CD8-positive, alpha-beta memory T cell (primary cell): ENCODE measurements at places on chromosomes 12 and 14.

DNA sequence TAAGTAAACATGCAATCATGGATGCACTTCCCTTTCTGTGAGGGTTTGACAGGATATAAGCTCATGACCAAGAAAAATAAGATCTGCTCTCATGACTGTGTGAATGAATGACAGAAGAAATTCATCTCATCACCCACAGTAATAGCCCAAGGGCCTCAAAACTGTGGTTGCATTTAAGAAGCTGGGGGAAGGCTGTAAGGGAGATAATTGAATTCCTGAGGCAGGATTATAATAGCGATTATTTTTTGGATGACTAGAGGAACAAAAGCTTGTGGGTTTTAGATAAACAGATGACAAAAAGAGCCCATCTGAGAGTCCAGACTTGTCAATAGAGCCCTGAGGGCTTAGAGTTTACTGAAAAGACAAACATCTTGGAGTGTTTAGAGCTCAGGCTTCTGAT lies 161.2 kb downstream of the NTF3 start:
- no peak for DNase-seq

GRCh38 chr12:95177201-95177768 lies 40.0 kb downstream of the FGD6 start:
- DNase-seq = no peak

GRCh38 chr14:51616724-51617409 lies 34.8 kb upstream of the FRMD6 start:
- DNase-seq = no peak

DNA sequence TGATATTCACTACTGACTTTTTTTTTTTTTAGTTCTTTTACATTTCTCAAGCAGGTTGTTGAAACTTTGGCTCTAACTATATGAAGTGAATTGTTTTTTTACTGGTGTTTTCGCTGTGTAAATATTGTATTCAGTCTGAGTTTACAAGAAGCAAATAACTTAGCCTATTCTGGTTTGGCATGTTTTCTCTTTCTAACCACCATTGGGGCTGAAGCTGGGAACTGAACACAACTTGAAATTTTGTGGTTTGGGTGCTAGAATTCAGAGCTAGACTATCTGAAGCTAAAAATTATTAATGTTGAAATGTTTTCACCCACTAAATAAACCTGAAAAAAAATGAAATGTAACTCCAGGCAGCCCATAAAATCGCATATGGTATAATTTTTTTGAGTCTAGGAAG lies 37.2 kb downstream of the RAD51B start:
- no peak for DNase-seq

DNA sequence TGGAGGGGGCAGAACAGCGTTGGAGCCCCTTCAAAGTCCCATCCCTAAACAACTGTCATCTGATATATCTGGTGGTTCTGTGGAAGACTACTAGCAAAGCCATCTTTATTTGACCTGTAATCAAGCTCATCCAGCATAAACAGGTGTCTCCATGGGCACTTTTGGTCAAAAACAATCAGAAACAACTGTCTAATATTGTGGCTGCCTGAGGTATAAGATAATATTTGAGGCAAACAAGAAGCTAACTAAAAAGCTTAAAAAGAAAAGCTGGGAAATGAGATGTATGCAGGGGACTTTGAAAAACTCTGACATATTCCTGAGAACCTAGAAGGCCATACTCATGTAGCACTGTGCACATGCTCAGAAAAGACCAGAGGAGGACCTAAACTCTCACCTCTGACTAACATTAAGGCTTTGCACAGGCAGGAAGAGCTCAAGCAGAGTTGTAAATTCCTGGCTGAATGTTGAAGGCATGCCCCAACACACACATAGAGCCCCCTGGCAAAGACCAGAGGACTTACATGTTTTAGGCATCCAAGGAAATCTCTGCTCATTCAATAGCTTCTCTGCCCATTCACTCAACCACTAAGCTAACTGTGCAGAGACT lies 27.2 kb upstream of the AP4S1 start:
- DNase-seq = no peak

- DNase-seq = peak; percentile 17
These were observed 323.4 kb downstream of the VRK1 start for GRCh38 chr14:97120611-97121031.

DNA sequence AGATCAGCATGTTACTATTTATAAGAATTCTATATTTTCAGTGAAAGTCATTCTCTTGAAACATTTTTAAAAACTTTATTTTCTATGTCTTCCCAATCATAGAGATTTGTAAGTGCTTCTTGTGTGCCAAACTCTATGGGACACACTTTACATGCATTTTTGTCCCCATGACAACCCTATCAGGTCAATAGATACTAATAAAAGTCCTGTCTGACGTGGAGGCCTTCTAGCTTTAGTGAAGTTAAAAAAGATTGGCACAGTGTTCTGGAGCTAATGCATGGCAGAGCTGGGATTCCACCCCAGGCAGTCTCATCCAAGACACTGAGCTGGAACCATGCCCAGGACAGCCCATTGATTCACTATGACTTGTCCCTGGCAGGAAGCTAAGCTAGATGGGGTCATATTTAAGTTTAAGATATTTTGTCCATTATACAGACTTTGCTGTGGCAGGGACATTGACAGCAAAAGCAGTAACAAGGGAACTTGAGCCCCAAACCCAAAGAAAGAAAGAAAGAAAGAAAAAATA lies 28.1 kb downstream of the TTC6 start:
- no peak for DNase-seq

- no peak for DNase-seq
These were observed 4.7 kb upstream of the GPATCH2L start for GRCh38 chr14:76146976-76147375.

- no peak for DNase-seq
These were observed 213.6 kb downstream of the DAD1 start for GRCh38 chr14:22375321-22375930.

GRCh38 chr12:90943255-90943654 lies 11.7 kb downstream of the CCER1 start:
- no peak for DNase-seq

DNA sequence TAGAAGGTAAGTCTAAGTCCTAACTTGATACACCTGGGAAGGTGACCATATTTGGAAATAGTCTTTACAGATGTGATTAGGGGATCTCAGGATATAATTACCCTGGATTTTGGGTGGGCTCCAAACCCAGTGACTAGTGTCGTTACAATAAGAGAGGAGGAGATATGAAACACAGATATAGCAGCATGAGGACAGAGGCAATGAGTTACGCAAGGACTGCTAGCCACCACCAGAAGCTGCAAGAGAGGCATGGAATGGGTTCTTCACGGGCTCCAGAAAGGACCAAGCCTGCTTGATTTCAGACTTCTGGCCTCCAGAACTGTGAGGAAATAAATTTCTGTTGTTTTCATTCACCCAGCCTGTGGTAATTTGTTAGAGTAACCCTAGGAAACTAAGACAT lies 28.6 kb downstream of the FGFR1OP2 start:
- no peak for DNase-seq

- DNase-seq = no peak
These were observed 109.3 kb downstream of the ITPR2 start for GRCh38 chr12:26723379-26724308.

DNA sequence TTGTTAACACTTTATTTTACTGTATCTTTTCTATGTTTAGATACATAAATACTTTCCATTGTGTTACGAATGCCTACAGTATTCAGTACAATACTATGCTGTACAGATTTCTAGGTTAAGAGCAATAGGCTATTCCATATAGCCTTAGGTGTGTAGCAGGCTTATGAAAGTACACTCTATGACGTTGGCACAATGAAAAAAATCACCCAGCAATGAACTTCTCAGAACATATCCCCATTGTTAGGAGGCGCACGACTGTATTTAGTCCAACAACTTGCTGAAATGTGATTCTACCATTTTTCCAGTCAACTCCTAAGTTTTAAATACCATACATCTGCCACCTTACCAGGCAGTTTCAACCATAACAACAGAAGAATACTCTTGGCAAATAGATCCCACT lies 1.8 kb downstream of the PARP11 start:
- DNase-seq = no peak

DNA sequence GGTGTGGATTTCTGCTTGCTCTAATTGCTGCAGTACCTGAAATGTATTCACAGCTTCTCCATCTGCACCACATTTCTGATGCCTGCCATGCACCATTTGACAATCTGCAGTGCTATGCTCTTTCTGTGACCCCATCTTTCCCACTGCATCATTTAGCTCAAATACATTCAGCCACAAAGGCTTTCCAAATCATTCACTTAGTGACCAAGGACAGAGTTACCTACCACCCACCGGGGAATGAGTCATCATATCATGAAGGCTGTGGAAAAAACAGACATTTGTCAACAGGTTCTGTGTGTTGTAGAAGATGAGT lies 465.5 kb upstream of the ATP2B1 start:
- DNase-seq = no peak

- peak; percentile 75 for DNase-seq
These were observed 27.5 kb downstream of the HVCN1 start for GRCh38 chr12:110661337-110661972.

GRCh38 chr14:49615776-49616175 lies 4.7 kb downstream of the RPL36AL start:
- no peak for DNase-seq

DNA sequence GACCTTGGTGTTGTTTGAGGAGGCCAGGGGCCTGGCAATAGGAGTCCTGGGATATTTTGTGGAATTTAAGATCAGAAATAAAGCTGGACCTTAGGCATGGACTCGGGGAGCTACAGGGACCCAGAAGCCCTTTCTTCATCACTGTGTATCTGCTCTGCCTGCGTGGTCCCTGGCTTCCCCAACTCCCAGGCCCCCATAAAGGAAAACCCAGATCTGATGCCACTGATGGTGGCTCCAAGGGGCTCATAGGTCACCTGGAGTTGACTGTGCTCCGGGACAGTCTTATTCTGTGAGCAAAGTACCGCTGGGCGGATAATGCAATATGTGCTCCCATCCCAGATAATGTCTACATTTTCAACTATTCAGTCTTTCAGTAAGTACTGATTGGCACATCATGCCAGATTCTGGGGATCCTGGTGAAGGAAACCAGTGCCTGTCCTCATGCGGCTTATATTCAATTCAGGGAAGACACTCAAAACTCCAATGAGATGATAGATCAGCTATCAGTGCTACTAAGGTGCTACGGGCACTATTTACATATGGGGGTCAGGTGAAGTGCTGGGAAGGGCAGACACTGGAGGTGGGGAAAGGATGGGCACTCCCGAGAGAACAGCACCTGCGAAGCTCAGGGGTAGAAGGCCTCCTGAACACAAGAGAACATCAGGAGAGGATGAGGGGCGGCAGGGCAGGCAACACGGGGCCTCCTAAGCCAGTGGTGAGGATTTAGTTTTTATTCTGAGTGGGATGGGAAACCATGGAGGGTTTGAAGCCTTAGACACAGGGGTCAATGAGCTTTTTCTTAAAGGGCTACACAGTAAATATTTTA lies 5.5 kb upstream of the SELPLG start:
- DNase-seq = no peak

DNA sequence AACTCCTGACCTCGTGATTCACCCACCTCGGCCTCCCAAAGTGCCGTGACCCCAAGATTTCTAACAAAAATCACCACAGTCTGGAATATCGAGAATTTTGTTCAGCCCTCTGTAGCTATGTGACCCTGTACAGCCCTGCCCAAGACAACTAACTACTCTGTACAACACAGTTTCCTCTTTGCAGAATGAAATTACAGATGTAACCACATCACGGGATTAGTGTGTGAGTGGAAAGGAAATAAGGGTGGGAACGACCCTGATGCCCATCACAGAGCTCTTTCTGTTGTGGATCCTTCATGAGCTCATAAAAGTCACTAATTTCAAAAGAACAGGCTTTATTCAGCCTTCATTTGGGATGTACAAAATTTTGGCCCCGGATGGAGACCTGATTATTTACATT lies 50.5 kb upstream of the KRR1 start:
- DNase-seq = no peak

DNA sequence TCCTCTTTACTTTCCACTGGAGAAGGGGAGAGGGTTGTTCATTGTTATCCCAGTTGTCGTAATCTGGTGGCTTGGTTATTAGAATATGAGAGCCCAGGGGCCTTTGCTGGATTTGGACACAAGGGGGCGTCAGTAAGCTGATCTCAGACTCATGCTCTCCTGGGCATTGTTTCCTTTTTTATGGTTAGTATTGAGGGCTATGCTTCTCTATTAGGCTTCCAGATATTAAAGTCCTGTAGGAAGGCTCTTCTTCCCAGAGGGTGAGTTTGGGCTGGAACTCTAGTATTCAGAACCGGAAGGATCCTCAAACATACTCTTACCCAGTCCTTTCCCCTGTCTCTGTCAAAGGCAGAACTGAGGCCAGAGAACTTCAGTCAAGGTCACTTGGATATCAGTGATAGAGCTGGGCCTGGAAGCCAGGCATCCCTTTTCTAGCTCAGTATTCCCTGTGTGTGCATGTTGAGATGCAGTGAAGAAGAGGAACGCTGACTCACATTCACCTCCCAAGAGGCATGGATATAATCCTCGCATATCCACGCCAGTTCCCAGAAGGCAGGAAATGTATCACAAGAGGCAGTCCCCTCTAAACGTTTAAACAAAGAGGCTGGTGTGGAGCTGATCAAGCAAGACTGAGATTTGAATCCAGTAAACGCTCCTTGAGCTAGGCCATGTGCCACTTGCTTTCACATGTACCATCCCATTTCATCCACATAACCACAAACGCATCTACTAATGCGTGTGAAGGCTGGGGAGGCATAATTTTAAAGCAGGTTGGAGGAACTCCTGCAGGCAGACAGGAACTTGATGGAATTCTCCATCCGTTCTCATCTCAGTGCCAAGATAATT lies 41.6 kb downstream of the UBE3B start:
- peak; percentile 42 for DNase-seq

- no peak for DNase-seq
These were observed 1246.4 kb downstream of the SLC16A7 start for GRCh38 chr12:60842181-60842580.

DNA sequence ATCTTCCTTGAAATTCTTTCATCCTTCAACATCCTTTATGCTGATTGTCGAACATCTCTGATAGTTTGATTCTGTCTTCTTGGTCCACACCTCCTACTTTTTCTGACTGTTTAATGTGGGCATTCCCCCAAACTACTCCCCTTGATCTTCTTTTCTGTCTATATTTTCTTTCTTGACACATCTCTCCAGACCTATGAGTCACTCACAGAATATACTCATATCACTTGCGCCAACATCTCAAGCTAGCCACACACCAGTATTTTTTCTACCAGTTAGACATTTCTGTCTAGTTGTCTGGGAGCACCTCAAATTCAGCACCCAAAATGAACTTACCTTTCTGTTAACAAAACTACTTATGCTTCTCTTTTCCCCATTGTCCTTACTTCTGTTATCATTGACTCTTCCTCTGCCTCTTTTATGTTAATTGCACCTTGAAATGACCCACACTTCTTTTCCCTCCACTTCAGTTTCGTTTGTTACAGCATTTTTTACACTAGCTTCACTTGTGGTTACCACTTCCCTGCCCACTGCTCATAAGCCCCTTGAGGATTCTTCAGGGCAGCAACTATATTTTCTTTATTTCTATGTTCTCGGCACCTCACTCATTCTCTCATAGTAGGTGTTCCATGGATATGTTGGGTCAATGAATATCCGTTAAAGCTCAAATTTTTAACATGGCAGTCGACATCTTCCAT lies 33.5 kb downstream of the TSHR start:
- DNase-seq = no peak
